Activated CD4-positive, CD25-positive, alpha-beta regulatory T cell (primary cell): ENCODE measurements at places on chromosomes 11 and 22.
A peak's percentile ranks its signal among the peaks of the same experiment; 100 is the strongest.

DNA sequence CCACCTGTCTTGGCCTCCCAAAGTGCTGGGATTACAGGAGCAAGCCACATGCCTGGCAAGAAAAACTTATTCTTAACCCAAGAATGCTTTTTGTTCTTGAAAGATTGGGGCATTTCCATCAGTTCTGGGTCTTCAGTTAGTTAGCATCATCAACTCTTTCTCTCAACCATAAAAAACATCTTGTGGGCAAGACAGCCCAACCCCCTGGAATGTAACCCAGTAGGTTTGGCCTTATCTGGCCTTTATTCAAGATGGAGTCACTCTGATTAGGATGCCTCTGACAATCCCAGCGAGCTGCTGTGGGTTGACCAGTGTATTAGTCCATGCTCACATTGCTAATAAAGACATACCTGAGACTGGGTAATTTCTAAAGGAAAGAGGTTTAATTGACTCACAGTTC, 9.2 kb upstream of the TPCN2 start:
- DNase-seq = no peak

DNA sequence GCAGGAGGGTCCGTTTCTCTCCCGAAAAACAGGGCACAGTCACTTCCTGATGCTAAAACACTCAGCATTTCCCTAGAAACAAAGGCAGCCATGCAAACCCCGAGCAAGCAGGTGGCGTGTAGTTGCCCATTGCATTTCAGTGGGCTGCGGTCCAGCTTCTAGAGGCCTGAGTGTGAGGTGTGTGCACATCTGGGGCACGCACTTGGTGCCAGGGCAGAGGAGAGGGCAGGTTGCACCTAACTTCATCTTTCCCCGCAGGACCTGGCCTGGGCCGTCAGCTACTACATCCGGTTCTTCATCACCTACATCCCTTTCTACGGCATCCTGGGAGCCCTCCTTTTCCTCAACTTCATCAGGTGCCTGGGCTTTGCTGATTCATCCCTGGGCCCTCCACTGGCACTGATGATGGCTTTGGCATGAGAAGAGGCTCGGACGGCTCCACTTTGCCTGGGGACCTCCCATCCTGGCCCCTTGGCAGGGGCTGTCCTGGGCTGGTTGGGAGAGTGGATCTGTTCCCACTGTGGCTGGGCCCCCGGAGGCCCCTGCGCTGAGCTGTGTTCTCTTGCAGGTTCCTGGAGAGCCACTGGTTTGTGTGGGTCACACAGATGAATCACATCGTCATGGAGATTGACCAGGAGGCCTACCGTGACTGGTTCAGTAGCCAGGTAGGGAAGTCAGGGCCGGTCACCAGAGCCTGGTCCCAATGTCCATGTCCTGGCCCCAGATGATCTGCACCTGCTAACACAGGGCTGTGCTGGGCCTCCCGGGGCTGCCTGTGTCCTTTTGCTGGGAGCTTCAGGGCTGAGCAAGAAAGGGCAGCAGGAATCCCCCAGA, 28.4 kb downstream of the FADS3 start:
- DNase-seq = no peak

GRCh38 chr11:44275961-44276550, 33.9 kb downstream of the ALX4 start:
- no peak for DNase-seq

DNA sequence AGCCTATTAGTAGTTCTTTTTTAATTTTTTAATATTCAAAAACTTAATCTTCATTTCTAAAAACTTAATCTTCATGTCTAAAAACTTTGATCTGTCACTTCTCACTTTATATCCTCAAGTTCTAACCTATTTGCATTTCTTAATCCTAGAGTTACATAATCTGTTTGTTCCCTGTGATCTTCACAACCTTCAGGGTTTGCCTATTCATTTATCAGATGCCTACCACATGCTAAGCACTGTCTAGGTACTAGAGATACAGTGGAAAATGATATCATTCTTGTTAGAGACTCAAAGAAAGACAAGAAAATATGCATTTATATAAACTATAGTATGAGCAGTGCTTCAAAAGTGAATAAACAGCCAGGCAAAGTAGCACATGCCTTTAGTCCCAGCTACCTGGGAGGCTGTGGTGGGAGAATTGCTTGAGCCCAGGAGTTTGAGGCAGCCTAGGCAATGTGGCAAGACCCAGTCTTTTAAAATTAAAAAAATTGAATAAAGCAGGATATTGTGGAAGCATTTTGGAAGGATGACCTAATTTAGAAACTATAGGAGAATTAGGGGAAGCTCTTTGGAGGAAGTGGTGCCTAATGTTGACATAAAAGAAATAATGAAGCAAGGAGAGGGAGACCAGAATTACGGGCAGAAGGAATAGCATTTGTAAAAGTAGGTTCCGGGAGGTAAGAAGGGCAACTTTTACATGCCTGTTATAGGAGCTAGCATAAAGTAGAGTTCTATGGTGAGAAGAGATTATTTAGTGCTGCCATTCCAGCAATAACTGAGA, 54.4 kb upstream of the GRK2 start:
- no peak for DNase-seq

DNA sequence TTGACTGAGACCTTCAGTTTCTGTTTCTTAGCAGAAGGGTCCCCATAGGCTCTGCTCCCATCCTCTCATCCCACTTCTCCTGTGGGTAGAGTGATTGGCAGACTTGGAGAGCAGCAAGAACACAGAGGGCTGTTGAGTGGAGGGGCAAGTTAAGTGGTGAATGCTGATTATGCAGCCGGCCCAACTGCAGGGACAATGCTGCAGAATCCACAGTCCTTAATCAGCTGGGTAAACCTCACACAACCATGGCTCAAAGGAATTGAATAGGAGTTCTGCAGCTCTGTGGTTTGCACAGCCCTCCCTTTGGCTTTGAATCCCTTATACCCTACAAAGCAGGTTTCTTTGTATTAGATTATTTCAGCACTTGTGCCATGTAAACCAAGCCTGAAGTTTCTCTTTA, 161.1 kb downstream of the NAV2 start:
- no peak for DNase-seq

- no peak for DNase-seq
Observed at GRCh38 chr11:77784572-77784971, 36.0 kb downstream of the RSF1 start.

DNA sequence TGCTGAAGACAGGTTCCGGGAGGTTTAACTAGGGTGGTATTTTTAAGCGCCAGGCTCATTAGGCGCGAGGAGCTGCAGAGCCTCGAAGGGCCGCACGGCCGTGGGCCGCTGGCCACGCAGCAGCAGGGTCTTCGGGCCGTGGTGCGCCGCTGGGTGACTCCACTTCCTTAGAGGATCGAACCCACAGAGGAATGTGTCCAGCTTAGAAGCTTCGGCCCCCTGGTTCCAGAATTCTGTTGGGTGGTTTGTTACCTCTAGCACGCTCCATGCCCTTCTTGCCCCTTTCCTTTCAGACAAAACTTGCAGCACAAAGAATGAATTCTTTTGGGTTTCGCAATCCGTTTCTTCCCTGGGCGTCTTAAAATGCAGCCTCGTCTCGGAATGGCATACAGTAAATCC, 773 bp upstream of the PATL1 start:
- DNase-seq = no peak

- peak; percentile 52 for DNase-seq
Observed at GRCh38 chr11:1852877-1853276, at the start of gene LSP1. Gene LSP1, plus strand, starts transcription at chr11:1853084. Its CDS starts 61 bp downstream, at chr11:1853145.

DNA sequence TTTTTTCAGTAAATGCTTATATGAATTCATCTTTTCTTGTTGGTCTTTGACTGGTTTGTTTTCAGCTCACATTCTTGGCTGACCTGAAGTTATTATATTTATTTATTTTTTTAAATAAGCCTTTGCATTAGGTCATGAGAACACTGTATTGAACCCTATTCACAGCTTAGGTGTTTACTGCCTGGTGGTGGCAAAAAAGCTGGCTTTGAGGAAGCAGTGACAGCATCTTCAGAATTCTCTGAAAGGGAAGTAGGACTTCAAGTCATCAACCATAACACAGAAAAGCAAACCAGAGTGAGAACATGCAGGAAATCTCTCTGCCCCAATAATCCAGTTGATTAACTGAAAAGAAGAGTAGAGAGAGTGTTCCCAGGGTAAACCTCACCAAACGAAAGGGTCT, 30.3 kb upstream of the MMP13 start:
- DNase-seq = no peak

DNA sequence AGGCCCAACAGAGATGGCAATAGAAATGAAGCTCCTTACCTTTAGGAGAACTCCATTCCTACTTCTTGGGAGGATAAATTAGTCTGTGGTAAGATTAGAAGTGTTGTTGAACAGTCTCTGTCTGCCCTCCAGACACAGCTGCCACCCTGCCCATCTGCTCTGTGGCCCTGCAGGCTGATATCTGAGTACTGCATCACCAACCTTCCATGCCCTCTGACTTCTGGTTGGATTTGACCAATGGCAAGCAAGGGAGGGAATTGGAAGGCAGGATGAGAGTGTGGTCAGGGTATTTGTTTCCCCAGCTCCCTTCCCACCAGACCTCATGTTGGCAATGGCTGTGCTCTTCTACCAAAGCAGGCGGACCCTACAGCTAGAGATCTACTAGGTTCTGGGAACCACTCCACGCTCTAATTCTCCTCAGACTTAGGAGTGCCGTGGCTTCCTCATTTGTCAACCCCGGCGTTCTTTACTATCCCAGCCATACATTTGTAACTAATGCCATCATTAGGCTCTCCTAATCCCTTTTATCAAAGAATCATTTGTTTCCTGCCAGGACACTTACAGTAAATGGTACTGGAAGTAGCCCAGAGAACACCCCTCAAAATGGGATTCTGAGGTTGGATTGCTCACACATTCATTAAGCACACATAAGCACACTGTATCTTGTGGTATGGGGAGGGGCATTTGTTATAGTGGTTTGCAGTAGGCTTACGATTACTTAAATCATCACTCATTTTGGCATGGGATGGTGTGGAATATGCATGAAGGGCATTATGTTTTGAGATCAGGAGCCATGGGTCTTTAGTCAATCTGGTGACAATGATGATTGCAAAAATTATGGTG, 35.4 kb upstream of the CD44 start:
- no peak for DNase-seq

GRCh38 chr22:29375398-29376076, 12.8 kb downstream of the AP1B1 start:
- no peak for DNase-seq

DNA sequence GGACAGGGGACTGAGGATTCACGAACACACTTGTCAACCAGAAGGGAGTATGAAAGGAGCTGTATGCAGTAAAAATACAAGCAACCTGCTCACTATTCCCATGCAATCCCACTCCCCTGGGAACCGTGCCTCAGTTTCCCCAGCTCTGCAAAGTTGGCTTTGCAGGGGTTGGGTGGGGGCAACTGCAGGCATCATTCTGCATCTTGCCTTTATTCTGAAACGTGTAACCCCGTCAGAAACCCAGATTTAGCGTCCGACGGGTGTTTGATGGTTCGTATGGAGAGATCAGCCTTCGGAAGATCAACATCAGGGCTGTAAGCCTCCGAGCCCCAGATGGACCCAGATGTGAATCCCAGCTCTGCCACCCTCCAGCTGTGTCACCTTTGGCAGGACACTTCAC, 3.6 kb downstream of the CYTH4 start:
- DNase-seq = no peak

DNA sequence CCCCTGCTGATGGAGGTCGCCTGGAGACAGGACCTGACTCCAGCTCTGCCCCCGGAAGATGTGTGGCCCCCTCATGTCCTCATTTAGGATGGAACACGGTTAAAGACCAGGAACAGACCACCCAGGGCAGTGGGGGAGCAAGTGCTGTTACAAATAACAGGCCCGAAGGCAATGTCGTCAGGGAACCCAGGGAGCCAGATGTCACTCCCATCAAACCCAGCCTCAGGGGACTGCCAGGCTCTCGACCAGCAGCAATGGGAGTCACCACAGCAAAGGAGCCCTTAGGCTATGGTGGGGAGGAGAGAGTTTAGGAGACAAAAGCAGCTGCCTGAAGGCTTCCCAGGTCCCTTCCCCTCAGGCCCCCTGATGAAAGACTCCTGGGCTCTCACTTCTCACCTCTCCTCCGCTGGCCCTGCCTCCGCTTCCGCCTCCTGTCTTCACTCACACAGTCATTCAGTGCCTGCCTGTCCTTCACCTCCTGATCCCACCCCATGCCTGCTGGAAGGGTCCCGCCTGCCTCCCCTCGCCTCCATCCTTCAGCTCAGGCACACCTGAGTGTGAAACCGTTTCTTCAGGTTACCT, 4.4 kb downstream of the RPS19BP1 start:
- DNase-seq = no peak

DNA sequence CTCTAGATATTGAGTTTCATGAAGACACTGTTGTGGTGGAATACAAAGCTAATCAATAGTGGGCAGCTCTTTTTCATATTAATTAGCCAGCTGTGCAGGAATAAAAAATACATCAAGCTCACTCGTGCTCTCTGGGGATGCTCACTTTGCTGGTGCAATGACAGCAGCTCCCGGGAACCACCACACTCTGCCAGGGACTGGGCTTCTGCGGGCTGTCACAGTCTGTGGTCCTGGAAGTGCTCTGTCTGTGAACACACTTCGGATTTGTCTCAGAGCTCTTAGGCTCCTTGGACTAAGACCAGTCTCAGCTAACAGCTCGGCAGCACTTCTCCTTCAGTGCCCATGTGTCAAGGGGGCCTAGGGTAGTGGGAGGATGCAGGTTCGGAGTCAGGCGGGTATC, 393.5 kb downstream of the TENM4 start:
- no peak for DNase-seq

DNA sequence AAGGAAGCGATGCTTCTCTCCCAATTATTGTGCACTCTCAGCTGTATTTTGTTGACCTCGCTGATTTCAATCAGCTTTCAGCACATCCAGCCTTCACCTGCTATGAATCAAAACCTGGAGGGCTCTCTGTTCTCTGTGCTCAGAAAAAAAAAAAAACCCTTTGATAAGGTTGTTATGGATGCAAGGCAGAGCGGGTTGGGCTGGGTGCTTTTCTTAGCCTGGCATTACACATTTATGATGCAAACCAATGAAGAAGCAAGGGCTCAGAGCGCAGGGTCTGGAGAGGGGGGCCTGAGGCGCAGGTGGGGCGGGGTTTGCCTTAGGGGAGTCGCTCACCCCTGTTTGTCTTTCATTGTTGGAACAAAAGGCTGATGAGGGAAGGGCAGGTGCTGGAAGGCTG, 86.0 kb upstream of the CADM1 start:
- DNase-seq = no peak

DNA sequence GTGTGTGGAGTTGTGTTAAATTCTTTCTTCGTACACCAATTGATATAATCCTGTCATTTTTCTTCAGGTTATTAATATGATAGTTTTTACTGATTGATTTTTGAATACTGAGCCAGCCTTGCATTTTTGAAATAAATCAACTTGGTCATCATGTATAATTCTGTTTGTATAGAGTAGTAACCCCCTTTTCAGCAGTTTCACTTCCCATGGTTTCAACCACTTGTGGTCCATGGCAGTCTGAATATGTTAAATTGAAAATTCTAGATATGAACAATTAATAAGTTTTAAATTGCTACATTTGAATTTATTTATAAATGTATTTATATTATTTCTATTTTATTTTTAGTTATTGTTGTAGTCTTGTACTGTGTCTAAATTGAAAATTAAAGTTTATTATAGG, 32.6 kb downstream of the MS4A6A start:
- DNase-seq = no peak

- DNase-seq = peak; percentile 30
Observed at GRCh38 chr11:36746886-36747710, 149.1 kb upstream of the RAG2 start.

GRCh38 chr22:26170795-26171580, 1.7 kb downstream of the SEZ6L start:
- no peak for DNase-seq
